ENCODE measurements at places on chromosomes 6 and 20.

DNA sequence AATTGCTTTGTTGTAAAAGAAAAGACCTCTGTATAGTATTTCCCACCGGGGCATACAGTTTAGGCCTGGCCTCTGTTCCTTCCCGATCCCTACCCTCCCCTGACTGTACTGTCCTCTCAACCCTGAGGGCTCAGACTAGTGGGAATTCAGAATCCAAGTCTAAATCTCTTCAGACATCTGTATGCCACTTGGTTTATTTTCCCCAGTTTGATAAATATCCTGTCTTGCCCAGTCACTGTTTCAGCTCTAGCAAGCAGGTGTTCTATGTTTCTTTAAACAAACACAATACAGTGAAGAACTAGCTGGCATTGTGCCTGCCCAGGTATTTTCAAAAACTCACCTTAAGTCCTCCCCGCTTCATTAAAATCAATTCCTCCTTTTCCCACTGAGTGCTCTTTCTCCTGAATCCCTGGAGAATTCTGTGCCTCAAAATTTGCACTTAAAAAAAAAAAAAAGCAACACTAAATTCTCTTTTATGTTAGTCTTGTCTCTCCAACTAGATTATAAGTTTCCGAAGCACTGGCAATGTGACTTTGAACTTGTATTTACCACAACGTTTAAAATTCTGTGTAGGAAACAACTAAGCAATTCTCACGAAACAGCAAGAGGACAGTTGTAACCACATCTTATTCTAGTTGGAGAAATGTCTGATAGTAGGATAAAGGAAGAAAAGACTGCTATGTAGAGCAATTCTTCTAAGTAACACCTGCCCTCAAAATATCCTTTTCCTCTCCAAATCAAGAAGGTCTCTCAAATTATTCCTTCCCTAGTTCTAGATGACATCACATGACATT is 112.0 kb upstream of the CARMIL1 start:
- no peak for DNase-seq

DNA sequence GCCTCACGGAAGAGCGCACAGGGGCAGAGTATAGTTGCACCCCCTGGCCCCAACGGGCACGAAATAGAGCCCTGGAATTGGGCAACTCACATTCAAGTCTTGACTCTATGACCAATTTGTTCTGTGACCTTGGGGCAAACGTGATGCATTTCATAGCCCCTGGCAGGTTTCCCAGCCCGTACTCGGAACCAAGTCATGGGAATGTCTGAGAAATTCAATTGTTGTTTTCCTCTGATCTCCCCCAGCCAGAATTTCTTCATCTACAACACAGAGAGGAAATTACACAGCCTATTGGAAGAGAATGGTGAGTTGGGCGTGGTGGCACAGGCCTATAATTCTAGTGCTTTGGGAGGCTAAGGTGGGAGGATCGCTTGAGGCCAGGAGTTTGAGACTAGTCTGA is 322.3 kb upstream of the SULF2 start:
- DNase-seq, result no peak

GRCh38 chr6:143241911-143242310 is 181.2 kb downstream of the AIG1 start:
- no peak for DNase-seq

- DNase-seq, result no peak
Measured at GRCh38 chr20:60191014-60191413, 232.8 kb downstream of the CDH26 start.

DNA sequence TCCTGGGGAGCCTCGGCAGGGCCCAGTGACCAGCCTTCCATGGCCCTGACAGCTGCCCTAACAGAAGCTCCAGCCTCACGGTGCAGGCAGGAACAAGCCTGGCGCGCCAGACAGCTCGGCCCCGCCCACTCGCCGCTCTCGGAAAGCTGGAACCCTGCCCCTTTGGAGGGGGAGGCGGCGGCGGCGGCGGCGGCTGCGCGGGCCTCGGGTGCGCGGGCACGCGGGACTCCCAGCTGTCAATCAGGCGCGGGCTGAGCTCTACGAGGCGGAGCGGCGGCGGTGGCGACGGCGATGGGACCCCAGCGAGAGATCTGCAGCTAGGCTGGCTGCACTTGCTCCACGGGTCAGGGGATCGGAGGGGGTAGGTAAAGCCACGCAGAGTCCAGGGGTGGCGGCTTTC is at the start of gene NRSN1:
TSS of gene NRSN1 (plus strand) at position 236 of the 400 bp plus-strand sequence. CDS start 8,113 bp downstream, outside the sequence.
- no peak for DNase-seq

DNA sequence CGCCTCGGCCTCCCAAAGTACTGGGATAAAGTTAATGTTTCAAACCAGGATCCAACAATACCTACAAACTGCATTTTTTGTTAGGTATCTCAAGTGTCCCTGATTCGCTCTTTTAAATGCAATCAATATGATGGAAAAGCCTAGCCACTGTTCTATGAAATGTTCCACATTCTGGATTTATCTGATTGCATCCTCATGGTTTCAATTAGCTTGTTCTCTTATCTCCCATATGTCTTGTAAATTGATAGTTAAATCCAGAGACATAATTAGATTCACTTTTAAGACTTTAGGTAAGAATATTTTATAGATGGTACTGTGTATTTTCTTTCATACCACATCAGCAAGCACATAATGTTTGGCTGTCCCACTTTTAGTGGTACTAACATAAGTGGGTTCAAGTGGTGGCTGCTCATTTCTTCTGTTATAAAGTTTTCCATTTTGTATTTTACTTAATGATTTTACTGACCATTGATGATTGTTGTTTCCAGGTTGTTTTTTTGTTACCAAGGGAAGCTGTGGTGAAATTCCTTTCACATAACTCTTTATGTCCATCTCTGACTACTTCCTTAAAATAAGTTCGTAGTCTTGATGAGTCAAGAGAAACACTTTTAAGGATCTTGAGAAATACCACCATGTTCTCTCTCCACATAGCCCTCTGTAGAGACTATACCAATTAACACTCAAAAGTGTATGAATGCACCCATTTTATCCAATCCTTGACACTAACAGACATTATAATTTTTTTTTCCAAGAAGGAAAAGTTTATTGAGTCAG is 40.5 kb downstream of the RNGTT start:
- DNase-seq, result peak; percentile 46

DNA sequence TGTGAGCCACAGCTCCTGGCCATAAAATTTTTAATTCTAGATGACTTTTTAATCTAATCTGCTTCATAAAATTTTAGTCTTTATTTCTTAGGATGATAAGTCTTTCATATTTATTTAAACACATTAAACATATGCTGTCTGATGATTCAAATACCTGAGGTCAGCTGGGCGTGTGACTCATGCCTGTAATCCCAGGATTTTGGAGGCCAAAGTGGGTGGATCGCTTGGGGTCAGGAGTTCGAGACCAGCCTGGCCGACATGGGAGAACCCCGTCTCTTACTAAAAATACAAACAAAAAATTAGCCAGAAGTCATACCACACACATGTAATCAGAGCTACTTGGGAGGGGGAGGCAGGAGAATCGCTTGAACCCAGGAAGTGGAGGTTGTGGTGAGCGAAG is 53.1 kb downstream of the RBM24 start:
- DNase-seq, result no peak

GRCh38 chr6:25359891-25360290 is 80.7 kb downstream of the CARMIL1 start:
- DNase-seq, result no peak

- DNase-seq, result peak; percentile 44
Measured at GRCh38 chr6:170295510-170296422, 4.9 kb upstream of the DLL1 start.

DNA sequence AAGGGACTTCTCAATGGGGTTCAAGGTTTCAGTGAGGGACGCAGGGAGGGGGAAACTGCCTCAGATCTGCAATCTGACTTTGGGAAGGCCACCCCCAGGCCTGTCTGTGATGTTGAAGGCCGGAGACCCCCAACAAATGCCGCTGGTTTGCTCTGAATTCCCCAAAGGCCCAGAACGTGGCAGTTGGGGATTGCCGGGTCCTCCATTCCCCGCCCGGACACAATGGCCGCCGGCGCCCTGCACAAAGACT is 326 bp upstream of the BCL2L1 start:
- no peak for DNase-seq

- no peak for DNase-seq
Measured at GRCh38 chr6:90484903-90485302, 102.0 kb downstream of the MAP3K7 start.
